Nasal cavity respiratory epithelium epithelial cell of viscerocranial mucosa (primary cell): ENCODE measurements at places on chromosomes 11 and 22. TPM values are rescaled to one million over a fixed set of nuclear protein-coding genes. Genes with fewer than 3 reads are reported as not detected.

Gene OR10A2
- total RNA-seq, result not detected in 2 replicates

Gene E2F8
- under 0.01 and 0.14 TPM in 2 replicates for total RNA-seq

Gene APOA5
- not detected in 2 replicates for total RNA-seq

Gene WT1
- total RNA-seq, result 0.50 TPM in 1 of 2 replicates, not detected in the other

Gene MMP13
- 0.07 TPM in 1 of 2 replicates, not detected in the other for total RNA-seq

Gene VWCE
- total RNA-seq, result under 0.01 and 0.57 TPM in 2 replicates

Gene HEPHL1
- total RNA-seq, result 0.64 and 10.3 TPM in 2 replicates

Gene APBB1
- total RNA-seq, result 0.34 and 2.2 TPM in 2 replicates

Gene ASCL2
- 0.21 and 1.0 TPM in 2 replicates for total RNA-seq

Gene LTO1
- 16.7 and 29.7 TPM in 2 replicates for total RNA-seq

Gene DNAL4
- 29.1 and 38.3 TPM in 2 replicates for total RNA-seq

Gene WNT7B
- 10.6 and 47.1 TPM in 2 replicates for total RNA-seq

Gene C1QTNF5
- 0.34 and 0.36 TPM in 2 replicates for total RNA-seq

Gene MLC1
- total RNA-seq, result 0.07 TPM in 1 of 2 replicates, not detected in the other

Gene SGSM1
- 0.07 TPM in 1 of 2 replicates, not detected in the other for total RNA-seq

Gene BAIAP2L2
- total RNA-seq, result 1.0 TPM in 1 of 2 replicates, not detected in the other

Gene MOGAT2
- total RNA-seq, result 0.07 TPM in 1 of 2 replicates, not detected in the other

Gene GRIK4
- total RNA-seq, result not detected in 2 replicates

Gene ROBO3
- 8.5 and 56.0 TPM in 2 replicates for total RNA-seq

Gene CHADL
- total RNA-seq, result 1.4 and 2.1 TPM in 2 replicates

Gene OR8D4
- not detected in 2 replicates for total RNA-seq

Gene GSTT2B
- 0.21 and 0.34 TPM in 2 replicates for total RNA-seq

Gene MUC2
- total RNA-seq, result under 0.01 TPM in 1 of 2 replicates, not detected in the other

Gene NELL1
- total RNA-seq, result not detected in 2 replicates

Gene C1QTNF6
- 2.7 and 6.8 TPM in 2 replicates for total RNA-seq

Gene GLB1L2
- total RNA-seq, result 1.9 and 4.4 TPM in 2 replicates

Gene DEUP1
- under 0.01 and 0.14 TPM in 2 replicates for total RNA-seq

Gene ASCL3
- not detected in 2 replicates for total RNA-seq

Gene ANO9
- total RNA-seq, result 4.4 and 15.9 TPM in 2 replicates

Gene UBQLN3
- total RNA-seq, result not detected in 2 replicates

Gene CLTCL1
- total RNA-seq, result 8.5 and 26.9 TPM in 2 replicates
